ENCODE measurements at places on chromosomes 7 and 10. TPM values are rescaled to one million over a fixed set of nuclear protein-coding genes. Genes with fewer than 3 reads are reported as not detected.

The IFRD1 gene
- total RNA-seq, result 56.6 TPM

The BAG3 gene
- 12.5 TPM for total RNA-seq

- H3K4me1 ChIP-seq, result peaks cover 12% of the 10 kb centered on the region
- no peak for DNase-seq
Observed at GRCh38 chr7:28178599-28178998, 2.0 kb downstream of the JAZF1 start.

- H3K4me3 ChIP-seq, result no peak overlapping the region
- no peaks in the 10 kb centered on the region for H3K36me3 ChIP-seq
- no peak for DNase-seq
- H3K27me3 ChIP-seq, result no peaks in the 10 kb centered on the region
- no peak overlapping the region for H3K27ac ChIP-seq
Observed at GRCh38 chr10:129544205-129545202, 77.5 kb downstream of the MGMT start.

- H3K4me1 ChIP-seq, result no peaks in the 10 kb centered on the region
- no peaks in the 10 kb centered on the region for H3K27me3 ChIP-seq
- peaks cover 11% of the 10 kb centered on the region for H3K36me3 ChIP-seq
- H3K4me3 ChIP-seq, result no peak overlapping the region
- DNase-seq, result no peak
- H3K27ac ChIP-seq, result no peak overlapping the region
Observed at GRCh38 chr10:95605163-95605562, 44.0 kb upstream of the SORBS1 start.

Data from CD8-positive, alpha-beta memory T cell (primary cell).